ENCODE measurements at places on chromosomes 12 and 14.

DNA sequence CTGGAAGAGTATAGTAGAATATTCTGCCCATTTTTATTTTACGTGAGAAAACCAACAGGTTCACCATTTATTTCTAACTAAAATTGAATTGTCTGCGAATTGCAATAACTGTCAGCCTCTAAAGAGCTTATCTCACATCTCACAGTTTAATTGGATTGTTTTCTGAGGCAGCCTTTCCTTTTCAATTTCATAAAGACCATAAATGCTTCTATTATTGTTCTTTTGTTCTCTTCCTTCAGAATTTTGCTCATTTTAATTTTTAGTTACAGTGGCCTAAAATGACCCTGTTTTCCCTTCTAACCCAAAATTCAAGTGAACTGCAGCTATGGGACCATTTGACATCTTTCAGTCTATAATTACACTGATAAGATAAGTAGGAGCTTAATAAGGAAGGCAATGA lies 147.6 kb downstream of the KLHL28 start:
- DNase-seq: no peak
- H3K36me3 ChIP-seq: no peaks in the 10 kb centered on the region
- H3K4me1 ChIP-seq: no peaks in the 10 kb centered on the region
- no peak overlapping the region for H3K4me3 ChIP-seq
- no peaks in the 10 kb centered on the region for H3K27me3 ChIP-seq

DNA sequence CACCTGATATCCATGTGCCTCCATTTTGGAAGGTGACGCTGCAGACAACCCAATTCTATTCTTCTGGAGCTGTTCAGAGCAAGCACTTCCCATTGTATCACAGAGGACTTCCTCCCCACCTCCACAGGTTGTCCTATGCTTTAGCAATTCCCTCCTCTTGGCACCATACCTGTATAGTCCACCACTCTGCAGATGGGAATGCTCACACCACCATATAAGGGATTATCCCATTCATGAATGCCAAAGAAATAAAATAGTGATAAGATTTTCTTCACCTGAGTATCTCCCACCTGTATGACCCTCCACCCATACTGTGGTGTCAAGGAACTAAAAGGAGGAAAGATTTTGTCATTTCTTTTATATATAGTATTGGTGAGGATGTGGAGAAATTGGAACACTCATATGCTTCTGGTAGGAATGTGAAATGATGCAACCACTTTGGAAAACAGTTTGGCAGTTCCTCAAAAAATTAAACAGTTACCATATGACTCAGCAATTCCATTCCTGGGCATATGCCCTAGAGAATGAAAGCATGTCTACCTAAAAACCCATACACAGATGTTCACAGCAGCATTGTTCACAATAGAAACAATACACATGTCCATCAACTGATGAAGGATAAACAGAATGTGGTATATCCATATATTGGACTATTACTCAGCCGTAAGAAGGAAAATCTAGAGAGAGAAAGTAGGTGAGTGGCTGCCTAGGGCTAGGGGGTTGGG lies 75.2 kb downstream of the FIGNL2 start:
- no peak overlapping the region for H3K27ac ChIP-seq
- no peaks in the 10 kb centered on the region for H3K4me1 ChIP-seq
- no peaks in the 10 kb centered on the region for H3K27me3 ChIP-seq

DNA sequence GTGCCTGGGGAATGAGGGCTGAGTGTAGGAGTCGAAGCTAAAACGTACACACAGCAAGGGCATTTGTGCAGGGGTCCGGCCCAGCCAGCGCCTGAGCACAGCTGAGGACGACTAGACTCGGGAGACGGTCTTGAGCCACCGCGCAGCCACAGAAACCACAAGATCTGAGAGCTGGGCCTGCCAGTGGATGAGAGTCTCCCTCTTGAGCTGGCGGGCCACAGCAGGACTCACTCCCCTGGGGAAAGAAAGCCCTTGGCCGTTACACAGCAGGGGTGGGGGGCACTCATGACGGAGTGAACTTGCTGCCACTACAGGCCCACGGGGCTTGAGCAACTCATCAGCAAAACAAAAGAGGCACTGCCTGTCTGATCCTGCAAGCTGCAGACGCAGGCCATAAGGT lies 23.0 kb downstream of the STX2 start:
- peaks cover 23% of the 10 kb centered on the region for H3K36me3 ChIP-seq
- H3K4me3 ChIP-seq: no peak overlapping the region
- no peak overlapping the region for H3K27ac ChIP-seq

DNA sequence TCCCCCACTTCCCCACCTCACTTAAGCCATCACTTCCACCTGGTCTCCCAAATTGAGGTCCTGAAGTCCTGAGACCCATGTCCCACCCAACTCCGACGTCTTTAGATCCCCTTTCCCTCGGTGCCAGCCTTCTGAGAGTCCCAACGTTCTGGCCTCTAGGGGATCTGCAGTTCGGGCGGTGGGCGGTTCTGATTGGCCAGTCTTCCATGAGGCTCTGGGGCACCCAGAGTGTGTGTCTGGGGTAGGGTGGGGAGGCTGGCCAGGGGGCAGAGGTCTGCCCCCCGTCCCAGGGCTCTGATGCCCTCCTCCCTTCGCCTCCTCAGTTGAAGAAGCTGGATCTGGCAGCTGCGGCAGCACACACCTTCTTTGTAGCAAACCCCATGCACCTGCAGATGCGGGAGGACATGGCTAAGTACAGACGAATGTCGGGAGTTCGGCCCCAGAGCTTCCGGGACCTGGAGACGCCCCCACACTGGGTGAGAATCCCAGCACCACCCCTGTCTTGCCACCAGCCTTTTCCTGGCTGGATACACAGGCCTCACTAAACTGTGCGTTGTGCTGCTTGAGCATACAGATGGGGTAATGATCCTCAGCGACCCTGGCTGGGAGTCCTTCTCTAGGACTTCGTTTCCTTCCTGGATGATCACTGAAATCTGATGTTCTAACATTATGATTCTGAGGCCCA lies 1.5 kb downstream of the P3H3 start:
- no peak for DNase-seq
- peak overlapping the region; percentile 76 for H3K27ac ChIP-seq
- H3K36me3 ChIP-seq: no peaks in the 10 kb centered on the region
- H3K4me1 ChIP-seq: peaks cover 2% of the 10 kb centered on the region
- peaks cover 57% of the 10 kb centered on the region for H3K27me3 ChIP-seq

Measured in esophagus squamous epithelium (tissue), 5 donors.